ENCODE measurements at places on chromosomes 16 and 17.

DNA sequence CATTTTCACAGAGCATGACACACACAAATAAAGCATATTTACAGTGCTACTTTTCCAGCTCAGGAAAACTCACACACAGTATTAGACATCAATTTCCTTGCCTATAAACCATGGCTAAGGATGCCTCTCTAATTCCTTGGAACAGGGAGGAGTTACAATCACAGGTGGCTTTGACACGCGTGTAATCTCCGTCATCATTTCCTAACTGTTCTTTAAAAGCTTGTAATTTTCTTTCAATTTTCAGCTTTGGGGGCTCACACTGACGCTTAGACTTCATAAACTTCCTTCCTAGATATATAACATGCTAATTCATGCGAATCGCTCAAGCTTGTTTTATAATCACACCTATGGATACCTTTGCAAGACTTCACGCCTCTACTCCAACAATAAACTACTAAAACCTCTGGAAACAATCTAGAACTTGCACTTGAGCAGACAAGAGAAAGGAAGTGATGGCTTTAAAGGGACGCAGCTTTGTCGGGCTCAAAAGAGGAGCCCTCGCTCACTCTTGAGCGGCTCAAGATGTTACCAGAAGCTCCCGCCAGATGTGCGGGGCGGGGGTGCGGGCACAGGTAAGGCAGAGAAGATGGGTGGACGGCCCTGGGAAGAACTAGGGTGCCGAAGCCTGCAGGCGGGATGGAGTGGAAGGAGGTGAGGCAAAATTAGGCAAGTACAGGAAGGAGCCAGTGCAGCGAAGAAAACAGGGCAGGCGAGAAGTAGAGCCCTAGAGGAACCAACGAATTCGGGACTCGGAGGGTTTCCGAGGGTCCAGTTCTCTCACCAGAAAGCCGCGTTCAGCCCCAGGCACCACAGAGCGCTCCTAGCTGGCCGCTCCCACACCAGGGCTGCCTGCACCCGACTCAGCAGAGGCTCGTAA is 631 bp downstream of the RETREG3 start:
- DNase-seq: no peak

- no peak for DNase-seq
These were observed 20.2 kb downstream of the CBFA2T3 start for GRCh38 chr16:88956546-88957432.

- no peak for DNase-seq
These were observed 29.0 kb downstream of the KDM8 start for GRCh38 chr16:27232061-27232900.

GRCh38 chr17:43696891-43697290 is 35.2 kb upstream of the MEOX1 start:
- DNase-seq: no peak

DNA sequence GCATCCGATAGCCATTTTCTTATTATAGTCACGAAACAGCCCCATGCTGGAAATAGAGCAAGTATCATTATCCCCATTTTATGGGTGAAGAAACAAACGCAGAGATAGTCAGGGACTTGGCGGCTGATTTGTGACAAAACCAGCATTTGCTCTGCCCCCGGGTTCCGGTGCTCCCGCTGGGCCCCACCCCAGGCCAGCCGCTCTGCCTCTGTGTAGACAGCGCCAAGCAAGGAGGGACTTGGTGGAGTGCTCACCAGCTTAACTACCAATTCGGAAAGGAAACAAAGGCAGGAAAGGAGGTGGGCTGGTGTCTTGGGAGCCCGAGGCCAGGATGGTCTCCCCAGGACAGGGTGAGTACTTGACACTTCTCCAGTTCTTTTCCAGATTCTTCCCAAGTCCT is 10.0 kb downstream of the SRL start:
- no peak for DNase-seq

DNA sequence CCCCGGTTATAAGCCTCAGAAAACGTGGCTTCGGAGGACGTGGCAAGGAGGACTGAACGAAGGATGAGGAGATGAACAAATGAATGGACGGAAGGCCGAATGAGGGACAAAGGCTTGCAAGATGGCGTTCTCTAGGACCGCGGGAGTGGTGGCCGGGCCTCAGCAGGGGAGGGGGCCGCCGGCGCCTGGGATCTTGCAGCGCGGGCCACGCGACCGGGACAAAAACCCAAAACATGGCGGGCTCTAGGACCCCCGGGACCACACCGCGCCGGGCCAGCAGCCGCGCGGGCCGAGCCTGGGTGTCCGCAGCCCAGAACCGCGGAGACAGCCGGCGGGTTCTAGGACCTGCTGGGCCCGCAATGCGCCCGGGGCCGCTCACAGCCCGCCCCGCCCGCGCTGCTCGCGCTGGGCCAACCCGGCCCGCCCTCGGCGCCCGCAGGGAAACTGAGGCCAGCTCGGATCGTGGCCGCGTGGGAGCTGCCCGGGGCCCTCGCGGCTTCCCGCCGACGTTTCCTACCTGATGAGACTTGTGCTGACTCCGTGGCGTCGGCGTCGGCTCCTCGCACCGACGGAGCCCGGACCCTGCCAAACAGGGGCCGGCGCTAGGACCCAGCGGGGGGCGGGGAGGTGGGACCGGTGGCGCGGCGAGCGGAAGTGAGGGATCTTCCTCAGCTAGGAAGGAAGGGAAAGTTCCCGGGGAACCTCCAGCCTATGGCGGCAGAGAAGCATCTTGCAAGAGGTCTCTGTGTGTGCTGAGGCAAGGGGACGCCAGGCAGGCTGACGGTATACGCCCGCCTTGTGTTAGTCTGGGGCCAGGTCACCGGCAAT is 684 bp downstream of the ZNF668 start:
- DNase-seq: peak; percentile 80

- DNase-seq: no peak
These were observed 12.8 kb upstream of the CCL8 start for GRCh38 chr17:34306466-34306865.

DNA sequence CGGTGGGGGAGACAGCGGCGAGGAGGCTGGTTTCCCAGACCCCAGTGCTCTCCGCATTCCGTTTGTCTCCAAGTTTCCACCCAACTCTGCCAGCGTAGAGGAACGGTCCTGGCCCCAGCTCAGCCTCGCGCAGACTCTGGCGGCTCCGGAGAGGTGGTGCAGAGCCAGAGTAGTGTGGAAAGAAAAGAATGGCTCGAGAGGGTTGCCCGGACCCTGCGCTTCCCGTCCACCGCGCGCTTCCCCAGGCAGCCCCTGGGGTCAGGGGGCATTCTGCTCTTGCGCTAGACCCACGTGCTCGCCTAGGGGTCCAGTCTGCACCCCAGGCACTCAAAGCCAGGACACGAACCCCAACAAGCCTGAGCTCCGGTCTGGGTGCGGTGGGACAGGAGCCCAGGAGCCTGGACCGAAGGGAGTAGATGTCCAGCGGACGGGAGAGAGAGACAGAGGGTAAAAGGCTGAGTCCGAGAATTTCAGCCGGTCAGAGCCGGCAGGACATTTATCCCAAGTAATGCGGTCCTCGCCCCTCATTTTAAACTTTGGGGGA is 3.8 kb downstream of the PMP22 start:
- no peak for DNase-seq

DNA sequence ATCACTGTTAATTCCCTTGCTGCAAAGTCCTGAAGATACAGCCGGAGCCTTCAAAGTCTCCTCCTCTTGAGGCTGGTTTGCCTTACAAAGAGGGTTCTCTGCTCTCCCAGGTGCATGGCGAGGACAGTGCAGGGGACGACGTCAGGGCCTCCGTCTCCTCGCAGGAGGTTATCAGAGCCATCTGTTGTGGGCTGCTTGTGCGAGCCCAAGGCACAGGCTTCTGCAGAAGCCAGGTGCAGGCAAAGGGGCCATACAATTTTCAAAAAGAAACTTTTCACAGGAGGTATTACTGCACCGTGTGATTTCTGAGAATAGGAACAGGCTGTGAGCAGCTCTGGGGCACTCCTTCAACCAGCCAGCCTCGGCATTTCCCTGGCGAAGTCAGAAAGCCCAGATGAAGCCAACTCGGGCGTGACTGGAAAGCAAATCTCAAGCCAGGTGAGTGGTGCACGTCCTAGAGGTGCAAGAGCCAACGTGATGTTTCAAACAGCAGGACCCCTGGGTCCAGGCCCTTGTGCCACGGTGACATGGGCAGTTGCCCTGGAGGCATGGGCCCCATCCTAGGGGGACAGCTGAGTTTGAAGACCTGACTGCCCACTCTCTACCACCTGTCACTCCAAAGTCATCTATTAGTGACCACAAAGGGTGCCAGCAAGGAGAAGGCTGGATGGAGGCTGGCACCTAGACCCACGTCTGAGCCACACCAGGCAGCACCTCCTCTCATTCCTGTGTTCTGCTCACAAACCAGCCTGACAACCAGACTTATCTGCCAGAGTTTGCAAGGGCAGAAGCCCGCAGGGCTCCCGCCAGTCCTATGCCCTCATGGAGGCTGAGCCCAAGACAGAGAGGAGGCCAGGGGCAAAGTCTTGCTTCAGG is 68.6 kb downstream of the SMPD3 start:
- no peak for DNase-seq

GRCh38 chr16:73915935-73916334 is 380.7 kb upstream of the PSMD7 start:
- no peak for DNase-seq

GRCh38 chr16:51670527-51670926 is 519.5 kb upstream of the SALL1 start:
- no peak for DNase-seq

DNA sequence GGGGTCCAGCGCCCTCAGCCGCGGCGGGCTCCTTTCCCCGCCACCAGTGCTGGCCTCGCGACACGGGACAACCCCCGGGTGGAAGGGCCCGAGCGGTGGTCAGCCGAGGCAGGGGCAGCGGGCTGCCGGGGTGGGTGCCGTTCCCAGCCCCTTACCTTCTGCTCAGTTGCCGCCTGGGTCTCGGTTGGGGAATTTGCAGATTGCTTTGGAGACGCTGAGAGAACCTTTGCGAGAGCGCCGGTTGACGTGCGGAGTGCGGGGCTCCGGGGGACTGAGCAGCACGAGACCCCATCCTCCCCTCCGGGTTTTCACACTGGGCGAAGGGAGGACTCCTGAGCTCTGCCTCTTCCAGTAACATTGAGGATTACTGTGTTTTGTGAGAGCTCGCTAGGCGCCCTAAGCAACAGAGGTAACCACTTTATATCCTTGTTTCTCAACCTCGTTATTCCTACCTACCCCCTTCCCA is 381 bp downstream of the CTNS start:
- DNase-seq: no peak

GRCh38 chr16:86693033-86693432 is 114.7 kb downstream of the FOXL1 start:
- DNase-seq: no peak

- no peak for DNase-seq
These were observed 10.5 kb upstream of the TEKT3 start for GRCh38 chr17:15351925-15352324.

GRCh38 chr16:22318690-22319358 is 21.6 kb downstream of the POLR3E start:
- DNase-seq: no peak

DNA sequence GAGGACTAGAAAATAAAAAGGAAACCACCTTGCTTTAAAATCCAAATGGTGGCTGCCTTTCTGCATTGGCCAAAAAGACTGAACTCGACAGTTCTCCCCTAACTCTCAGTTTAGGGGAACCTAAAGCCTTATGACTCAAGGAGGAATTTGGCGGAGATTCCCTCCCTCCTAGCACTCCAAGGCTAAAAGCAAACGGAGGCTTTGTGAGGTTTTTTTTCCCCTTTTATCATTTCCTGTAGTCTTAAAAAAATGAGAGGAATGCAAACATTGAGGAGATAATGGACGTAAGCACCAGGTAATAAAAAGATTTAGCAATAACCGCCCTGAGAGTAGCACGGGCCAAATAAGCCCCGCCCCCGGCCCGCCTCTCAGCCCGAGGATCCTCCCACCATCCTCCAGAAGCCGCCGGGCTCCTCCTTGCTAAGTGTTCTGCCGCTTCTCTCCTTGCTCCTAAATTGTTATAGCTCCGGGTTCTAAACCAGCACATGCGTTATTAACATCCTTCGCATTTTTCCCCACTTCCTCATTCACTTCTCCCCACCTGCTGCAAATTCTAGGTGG is 5.8 kb upstream of the KIFC3 start:
- DNase-seq: peak; percentile 33

- no peak for DNase-seq
These were observed 21.3 kb upstream of the GAA start for GRCh38 chr17:80080081-80080480.

- no peak for DNase-seq
These were observed 22.8 kb downstream of the CPNE2 start for GRCh38 chr16:57115168-57115513.

GRCh38 chr17:75468291-75468754 is 11.9 kb downstream of the TMEM94 start:
- DNase-seq: no peak

- DNase-seq: peak; percentile 39
These were observed 644 bp downstream of the NFAT5 start for GRCh38 chr16:69566240-69566980.

- DNase-seq: no peak
These were observed 4.1 kb downstream of the CCDC102A start for GRCh38 chr16:57532266-57532625.

DNA sequence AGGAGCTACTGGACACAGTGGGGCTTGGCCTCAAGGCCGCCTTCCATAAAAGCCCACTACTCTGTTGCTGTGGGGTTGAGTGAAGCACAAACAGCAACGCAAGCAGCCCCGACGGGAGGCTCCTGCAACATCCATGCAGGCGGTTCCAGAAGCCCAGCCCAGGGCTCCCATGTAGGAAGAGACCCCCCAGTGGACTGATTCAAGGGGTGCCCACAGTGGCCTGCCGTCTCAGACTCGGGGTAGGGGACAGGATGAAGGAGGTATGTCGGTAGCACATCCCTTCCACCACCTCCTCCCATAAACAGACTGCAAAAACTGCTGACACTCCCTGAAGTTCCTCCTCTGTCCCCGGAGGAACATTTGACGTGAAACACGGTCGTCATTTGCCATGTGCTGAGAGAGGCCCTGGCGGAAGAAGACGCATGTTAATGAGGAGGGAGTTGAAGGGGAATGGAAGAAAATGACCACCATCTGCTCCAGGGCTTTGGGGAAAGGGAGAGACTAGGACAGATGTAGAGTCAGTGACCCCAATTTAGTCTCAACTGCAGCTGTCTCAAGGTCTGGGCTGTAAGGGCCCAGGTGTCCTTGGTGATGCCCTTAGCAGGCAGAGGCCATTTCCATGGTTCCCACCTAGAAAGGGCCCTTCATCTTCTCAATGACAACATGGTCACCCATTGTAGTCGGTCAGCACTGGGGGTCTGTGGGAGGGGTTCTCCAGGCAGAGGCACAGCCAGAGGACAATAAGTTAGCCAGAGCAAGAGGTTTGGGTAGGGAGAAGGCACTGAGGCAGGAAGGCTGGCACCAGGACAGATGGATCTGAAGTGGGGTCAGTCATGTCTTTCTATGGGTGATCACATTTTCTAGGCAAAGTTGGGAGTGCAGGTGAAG is 200.6 kb downstream of the CPPED1 start:
- no peak for DNase-seq

- DNase-seq: no peak
These were observed 171.4 kb upstream of the DYNLRB2 start for GRCh38 chr16:80369138-80369958.
